ENCODE measurements at places on chromosomes 1 and 21.

DNA sequence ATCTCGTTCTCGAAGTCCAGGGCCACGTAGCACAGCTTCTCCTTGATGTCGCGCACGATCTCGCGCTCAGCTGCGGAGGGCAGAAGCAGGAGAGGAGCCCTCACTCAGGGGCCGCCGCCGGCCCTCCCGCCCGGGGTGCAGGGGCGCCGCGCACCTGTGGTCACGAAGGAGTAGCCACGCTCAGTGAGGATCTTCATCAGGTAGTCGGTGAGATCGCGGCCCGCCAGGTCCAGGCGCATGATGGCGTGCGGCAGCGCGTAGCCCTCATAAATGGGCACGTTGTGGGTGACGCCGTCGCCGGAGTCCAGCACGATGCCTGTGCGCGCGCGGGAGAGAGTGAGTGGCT, 1.8 kb downstream of the ACTA1 start:
- no peak for DNase-seq

- DNase-seq = peak; percentile 34
These were observed 23.6 kb downstream of the ATP2B4 start for GRCh38 chr1:203649999-203650836.

GRCh38 chr1:89672489-89673183, 39.7 kb downstream of the LRRC8C start:
- no peak for DNase-seq

GRCh38 chr1:18884419-18884717, 18.0 kb downstream of the ALDH4A1 start:
- peak; percentile 25 for DNase-seq

DNA sequence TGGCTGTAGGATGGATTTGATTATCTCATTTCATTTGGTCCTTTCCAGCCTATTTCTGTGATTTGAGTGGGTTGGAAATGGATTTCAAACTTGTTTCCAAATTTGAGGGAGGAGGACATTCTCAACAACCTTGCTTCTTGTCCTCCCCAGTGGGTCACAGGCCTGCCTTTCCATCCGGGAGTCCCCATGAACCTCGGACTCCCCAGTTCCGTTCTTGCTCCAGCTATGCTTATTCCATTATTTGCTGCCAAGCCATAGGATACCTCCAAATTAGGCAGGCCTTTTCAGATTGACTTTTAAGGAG, 97.8 kb downstream of the DUSP10 start:
- no peak for DNase-seq

GRCh38 chr1:45876000-45876617, 72.7 kb downstream of the MAST2 start:
- no peak for DNase-seq

- DNase-seq = peak; percentile 33
These were observed 26.4 kb downstream of the TRAF5 start for GRCh38 chr1:211352985-211353515.

GRCh38 chr1:185075476-185075875, 30.1 kb downstream of the RNF2 start:
- DNase-seq = no peak

DNA sequence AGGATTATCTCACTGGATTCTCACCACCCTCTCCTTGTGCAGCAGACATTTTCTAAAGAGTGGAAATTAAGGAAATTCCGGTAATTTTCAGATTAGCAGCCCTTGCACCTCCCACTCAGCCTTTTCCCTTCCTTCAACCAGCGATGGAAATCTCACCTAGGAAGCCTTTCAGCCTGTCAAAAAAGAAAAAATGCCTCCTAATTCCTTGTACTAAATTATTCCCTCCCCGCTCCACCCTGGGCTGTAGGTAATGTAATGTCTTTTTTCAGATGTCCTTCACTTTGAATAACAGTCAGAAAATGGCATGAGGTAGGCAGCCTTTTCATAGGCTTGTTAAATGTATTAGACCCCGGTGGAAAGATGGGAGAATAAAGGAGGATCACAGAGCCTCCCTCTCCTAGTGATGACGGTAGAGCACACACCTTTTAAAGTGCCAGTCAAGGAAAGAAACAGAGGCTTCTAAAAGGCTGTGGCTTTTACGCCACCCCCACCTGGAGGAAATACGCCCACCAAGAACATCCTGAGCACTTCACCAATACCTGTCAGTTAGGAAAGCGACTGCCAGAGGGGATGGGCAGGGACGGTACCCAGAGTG, 62.8 kb upstream of the NEK2 start:
- DNase-seq = no peak

- no peak for DNase-seq
These were observed 8.7 kb downstream of the MRPS21 start for GRCh38 chr1:150302338-150302737.

DNA sequence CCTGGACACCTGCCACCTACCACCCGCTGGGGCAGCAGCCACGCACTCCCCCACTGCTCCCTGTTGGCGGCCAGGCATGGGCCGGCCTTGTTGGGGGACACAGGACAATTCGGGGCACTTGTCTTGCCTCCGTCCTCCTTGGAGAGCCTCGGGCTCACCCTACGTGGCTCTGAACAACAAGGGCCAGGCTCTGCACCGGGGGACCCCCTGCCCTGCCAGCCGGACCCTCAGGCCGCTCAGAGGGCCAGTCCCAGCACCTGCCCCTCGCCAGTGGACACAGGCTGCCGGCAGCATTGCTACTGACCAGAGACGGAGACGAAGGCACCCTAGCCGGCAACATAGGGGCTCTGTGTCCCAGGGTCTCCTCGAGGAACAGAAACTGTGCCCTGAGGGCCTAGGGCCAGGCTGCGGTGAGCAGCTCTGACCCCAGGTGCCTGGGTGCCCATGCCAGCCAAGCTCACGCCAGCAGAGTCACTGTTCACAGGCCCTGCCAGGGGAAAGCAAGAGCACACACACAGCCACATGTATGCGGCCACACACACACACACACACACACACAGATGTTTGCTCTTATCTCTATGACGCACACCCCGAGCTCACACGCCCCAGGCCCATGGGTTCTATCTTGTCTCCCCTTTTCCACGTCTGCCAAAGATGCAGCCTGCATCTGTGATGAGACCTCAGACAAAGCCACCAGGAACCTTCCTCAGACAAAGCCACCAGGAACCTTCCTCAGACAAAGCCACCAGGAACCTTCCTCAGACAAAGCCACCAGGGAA, 45.9 kb downstream of the MORN1 start:
- DNase-seq = no peak

GRCh38 chr1:244050014-244050834, 859 bp upstream of the ZBTB18 start:
- DNase-seq = no peak

GRCh38 chr1:10941891-10942541, 70.4 kb upstream of the TARDBP start:
- peak; percentile 69 for DNase-seq

- DNase-seq = no peak
These were observed 53.5 kb upstream of the BACH1 start for GRCh38 chr21:29245104-29245643.

DNA sequence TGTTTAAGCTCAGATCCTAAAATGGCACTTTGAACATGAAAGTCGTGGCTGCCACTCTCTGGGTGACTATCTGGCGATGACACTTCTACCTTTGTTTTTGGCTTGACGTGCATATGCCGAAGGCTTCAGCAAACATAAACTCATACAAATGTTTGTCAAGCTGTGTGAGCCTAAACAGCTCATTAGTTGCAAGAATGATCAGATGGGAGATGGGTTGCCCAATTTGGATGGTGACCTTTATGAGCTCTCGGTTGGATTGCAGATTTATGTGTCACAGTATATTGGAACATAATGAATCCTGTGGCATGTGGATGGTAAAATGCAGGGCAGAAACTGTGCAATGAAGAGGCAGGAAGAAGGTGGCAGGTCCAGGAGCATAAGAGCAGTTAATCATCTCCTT, 229.3 kb downstream of the DISC1 start:
- DNase-seq = no peak

DNA sequence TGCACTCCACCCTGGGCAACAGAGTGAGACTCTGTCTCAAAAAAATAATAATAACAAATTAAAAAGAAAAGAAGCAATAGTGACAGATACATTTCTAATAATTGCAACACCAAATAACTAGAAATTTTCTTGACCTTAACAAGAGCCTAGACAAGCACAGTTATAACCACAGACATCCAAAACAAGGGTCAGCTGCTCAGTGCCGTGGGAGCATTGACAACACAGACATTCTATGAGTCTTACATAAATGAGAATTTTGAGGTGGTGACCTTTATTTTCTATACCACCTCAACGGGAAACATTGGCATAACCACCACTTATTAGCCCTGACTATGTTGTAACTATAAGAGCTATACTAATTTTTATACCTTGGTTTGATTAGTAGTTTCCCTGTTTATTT, 156.1 kb downstream of the NR5A2 start:
- no peak for DNase-seq

GRCh38 chr1:39573736-39574624, 2.6 kb downstream of the PABPC4 start:
- DNase-seq = no peak

DNA sequence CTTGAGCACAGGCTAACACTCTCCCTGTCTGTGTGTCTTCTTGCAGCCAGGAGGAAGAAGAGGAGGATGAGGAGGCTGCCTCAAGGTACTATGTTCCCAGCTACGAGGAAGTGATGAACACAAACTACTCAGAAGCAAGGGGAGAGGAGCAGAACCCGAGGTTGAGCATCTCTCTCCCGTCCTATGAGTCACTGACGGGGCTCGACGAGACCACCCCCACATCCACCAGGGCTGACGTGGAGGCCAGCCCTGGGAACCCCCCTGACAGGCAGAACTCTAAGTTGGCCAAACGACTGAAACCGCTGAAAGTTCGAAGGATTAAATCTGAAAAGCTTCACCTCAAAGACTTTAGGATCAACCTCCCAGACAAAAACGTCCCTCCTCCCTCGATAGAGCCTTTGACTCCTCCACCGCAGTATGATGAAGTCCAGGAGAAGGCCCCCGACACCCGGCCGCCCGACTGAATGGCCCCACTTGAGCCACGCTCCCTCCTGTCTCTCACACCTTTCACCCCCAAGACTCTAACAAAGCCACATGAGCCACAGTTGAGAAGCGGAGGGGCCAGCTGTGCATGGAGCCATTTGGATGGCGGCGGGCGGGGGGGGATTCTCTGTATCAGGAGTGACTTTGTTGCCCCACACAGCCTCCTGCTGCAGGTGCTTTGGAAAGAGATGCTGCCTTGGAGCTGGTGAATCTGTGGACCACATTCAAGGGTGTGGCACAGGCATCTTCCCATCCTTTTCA, 27.6 kb upstream of the FHAD1 start:
- DNase-seq = no peak

DNA sequence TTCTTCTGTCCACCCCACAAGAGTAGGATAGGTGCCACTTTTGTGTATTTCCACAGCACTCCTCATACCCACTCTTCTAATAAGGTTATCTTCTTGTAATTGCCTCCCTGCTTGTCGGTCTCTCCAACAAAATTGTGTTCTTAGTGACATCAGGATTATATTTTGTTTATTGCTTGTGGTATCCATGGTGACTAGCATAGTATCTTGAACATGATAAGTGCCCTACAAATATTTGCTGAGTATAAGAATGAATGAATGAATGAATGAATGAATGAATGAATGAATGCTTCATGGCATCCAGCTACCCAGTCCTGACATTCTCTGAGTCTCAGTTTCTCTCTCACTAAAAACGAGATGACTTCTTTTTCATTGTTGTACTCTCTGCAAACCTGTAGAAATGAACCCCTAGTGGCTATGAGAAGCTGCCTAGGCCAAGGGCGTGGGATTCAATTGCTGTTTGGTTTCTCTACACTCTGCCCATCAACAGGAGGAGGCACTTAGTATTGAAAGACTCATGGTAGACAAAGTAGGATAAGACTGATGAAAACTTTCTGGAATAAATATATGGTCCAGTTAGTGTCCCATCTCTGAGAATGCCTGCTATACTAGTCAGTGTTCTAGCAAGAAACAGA, 121.0 kb downstream of the TMEM53 start:
- no peak for DNase-seq

DNA sequence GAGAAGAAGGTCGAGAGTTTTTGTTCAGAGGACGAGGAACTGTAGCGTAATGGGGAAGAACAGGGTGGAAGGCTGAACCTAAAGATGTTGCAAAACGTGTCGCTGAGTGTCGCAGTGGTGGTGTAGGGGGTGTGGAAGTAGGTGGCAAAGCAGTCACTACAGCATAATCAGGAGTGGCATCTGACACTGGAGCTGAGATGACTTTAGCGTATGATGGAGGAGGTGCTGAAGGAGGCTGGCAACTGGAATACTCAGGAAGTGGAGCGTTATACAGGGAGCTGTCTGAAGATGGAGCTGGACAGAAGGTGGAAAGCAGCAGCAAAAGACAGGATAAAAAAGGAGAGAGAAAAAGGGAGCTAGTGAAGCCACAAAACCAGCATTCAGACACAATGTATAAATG, 89.9 kb upstream of the LBR start:
- DNase-seq = no peak

- DNase-seq = no peak
These were observed 7.1 kb upstream of the TBX19 start for GRCh38 chr1:168273575-168273974.

DNA sequence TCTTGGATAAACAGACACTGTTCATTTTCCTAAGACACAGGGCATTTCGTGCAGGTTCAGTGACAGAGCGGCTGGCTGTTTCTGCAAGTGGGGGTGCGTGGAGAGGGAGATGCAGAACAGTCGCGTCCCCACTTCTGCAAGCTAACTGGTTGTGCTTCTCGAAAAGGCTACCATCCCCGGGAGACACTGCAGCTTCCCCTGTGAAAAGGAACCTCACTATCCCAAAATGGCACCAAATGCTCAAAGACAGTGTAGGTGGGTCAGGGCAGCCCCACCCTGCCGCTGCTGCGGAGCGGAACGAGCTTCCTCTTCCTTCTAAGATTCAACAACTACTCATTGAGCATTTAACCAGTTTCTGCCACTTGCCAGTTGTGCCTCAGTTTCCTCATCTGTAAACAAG, 19.2 kb upstream of the BACE2 start:
- DNase-seq = no peak

DNA sequence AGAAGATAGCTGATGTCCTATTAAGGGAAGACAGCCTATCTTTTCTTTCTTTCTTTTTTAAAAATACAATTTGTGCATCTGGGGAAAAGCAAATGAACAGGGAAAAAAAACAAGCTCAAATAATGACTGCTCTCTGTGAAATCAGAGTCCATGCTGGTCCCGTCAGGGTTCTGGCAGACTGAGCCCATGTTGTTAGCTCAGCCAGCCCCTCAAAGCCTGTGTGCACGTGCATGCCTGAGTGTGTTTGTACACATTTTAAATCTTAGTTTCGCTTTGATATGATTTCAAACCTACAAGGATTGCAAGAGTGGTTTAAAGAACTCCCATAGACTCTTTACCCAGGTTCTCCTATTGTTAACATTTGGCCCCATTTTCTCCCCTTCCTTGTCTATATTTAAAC, 231.8 kb upstream of the GREM2 start:
- DNase-seq = no peak

- DNase-seq = no peak
These were observed 70.0 kb upstream of the SELENON start for GRCh38 chr1:25729790-25730644.

All from naive thymus-derived CD8-positive, alpha-beta T cell (primary cell).